ENCODE measurements at places on chromosomes 6 and 20.

DNA sequence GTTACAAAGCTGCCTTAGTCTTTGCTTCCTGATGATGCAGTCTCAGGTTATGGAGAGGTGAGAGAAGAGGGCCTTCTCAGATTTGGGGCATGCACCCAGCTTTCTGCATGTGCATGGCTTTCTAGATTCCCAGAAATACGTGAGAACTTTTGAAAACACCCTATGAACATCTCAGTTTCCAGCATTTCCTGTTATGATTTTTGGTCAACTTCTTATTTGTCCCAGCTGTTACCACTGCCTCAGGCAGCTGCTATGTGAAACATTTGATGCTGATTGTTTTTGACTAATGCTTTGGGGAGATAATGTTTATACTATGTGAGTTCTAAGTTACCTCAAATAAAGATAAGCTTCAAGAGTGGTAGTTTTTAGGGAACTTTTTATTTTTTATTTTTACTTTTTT lies 9.5 kb upstream of the SNAP25 start:
- no peak for DNase-seq

DNA sequence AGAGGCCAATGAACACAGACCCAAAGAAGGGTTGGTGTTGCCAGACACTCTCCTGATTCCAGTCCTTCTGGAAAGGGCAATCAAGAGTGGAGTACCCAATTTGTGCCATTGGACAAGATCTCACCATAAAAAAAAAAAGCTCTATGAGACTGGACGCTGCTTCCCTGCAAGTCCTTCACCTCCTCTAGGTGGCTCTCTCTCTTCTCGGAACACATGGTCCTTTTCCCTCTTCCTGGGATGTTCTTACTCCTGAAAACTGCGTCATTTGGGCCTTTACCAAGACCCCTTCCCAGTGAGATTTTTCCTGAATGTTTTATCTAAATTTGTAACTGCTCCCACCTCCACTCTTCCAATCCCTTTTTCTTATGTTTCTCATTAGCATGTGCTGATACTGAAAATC lies 280.8 kb downstream of the FOXA2 start:
- DNase-seq = peak; percentile 20

GRCh38 chr6:31053873-31054272 lies 43.6 kb downstream of the MUC22 start:
- no peak for DNase-seq

GRCh38 chr6:109491207-109491938 lies 8.4 kb upstream of the ZBTB24 start:
- no peak for DNase-seq

GRCh38 chr6:33683051-33683571 lies 28.4 kb downstream of the UQCC2 start:
- DNase-seq = peak; percentile 41

DNA sequence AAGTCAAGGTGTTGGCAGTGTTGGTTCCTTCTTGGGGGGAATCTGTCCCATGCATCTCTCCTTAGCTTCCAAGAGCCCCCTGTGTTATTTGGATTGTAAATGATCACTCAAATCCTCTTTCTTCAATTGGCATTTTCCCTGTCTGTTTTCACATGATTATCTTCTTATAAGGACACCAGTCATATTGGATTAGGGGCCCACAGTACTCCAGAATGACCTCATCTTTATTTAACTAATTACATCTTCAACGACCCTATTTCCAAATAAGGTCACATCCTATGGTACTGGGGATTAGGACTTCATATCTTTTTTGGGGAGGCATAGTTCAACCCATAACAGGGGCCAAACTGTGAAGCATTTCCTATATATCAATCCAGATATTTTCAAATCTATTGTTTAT lies 57.3 kb downstream of the PTPRA start:
- DNase-seq = no peak

GRCh38 chr6:80148220-80148619 lies 41.7 kb downstream of the BCKDHB start:
- no peak for DNase-seq

GRCh38 chr6:10433322-10433721 lies 18.4 kb upstream of the TFAP2A start:
- no peak for DNase-seq

GRCh38 chr6:108476847-108477430 lies 83.8 kb upstream of the FOXO3 start:
- no peak for DNase-seq

DNA sequence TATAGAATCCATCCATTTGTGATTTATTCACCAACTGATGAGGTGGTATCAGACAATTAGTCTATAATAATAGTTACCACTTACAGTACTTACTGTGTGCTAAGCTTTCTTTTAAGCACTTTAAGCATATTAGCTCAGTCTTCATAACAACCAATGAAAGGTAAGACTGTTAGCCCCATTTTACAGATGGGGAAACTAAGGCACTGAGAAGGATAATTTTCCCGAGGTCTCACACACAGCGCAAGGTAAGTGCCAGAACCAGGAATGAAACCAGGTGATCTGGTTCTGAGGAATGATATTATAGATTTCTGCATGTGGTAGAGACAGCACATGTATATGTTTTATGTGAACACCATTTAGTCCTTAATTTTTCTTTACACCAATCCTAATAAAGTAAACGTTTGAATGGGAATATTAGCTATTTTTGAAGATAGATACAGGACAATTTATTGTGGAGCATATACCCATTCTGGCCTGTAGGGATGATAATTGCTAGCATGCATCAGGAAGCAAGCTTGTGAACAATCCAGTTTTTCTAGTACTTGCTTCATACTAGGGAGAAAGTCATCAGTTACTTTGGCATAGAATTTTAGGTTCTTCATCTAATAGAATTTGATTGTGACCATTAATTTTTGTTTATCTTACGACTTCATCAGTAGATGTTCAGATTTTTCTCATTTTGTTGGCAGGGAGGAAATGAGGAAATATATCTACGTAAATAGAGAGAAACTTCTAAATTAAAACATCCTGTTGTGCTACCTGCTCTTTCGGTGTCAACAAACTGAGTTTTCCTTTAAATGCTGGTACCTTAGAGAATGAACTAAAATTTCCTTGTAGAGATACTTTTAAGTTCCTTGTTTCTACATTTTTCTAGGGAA lies 3.0 kb downstream of the YWHAB start:
- DNase-seq = no peak

GRCh38 chr6:143103916-143104315 lies 43.2 kb downstream of the AIG1 start:
- no peak for DNase-seq

- DNase-seq = peak; percentile 89
These were observed 1.8 kb upstream of the ABT1 start for GRCh38 chr6:26594730-26595632.

DNA sequence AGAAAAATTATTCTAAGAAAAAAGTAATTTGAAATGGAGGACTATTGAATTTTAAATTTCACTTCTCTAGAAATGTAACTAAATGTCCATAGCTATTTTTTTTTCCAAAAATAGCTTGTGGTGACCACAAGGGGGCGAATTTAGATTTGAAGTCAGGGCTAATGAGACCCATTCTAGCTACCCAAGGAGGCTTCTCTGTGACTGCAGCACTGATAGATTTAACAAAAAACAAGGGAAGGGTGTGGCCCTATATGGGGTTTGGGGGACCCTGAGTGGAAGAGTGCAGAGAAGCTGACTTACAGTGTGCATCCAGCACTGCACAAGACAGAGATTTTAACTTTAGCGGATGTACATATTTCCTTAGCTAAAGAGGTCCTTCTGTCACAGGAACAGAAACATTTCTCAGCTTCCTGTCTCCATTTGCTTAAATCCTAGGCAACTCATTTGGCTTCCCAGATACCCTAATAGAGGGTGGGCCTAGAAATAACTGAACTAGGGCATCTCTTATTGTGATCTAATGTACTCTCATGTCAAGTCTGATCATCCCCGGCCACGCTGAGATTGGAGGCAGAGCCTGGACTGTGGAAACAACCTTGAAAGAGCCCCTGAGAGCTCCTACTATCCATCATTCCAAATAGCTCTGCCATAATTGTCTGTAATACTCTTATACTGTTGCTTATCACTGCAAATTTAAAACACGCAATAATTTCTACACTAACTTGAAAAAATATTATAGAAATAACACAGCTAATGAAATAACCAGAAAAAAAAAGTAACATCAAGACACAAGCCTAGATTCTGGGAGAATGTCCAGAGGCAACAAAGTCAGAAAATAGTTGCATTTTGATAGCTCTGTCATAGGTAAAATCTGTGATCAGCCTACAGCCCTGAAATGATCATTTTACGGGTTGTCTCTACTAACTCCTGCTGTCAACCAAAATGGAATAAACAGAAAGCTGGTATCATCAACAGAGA lies 93.6 kb downstream of the SNAP91 start:
- no peak for DNase-seq

DNA sequence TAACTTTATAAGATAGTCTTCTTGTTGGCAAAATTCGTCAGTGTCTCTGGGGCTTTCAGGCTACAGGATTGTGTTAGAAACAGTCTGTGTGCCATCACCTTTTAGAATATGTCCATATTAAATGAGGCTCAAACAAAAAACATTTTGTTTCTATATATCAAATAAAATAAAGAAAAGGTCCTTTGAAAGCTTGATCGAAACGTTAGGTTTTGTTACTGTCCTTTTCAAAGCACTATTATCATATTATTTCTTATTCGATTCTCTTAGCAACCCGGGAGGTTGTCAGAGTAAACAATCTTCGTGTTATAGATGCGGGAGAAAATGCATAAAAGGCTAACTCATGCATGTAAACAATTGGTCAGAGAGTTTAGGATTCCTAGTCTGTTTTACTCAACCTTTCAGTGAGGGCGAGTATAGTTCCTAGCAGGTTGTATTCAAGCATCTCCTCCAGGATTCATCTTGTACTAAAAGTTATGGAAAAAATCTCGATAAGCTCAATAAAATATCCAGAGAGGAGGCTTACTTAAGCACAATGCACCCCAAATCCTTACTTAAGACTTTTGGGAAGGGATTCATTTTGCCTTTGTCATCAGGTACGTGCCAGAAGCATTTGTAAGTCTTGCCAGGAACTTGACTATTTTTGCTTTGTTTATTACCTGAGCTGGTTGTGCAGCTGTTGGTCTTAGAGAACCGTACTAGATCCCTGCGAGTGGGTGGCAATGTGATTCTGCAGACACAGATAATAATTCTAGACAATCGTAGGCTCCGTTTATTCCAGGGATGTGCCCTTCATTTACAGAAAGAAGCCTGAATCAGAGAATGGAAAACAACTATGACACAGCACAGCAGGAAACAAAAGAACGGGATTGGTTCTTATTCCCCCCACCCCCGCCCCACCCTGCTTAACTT lies 159.6 kb upstream of the ZNF217 start:
- DNase-seq = no peak

DNA sequence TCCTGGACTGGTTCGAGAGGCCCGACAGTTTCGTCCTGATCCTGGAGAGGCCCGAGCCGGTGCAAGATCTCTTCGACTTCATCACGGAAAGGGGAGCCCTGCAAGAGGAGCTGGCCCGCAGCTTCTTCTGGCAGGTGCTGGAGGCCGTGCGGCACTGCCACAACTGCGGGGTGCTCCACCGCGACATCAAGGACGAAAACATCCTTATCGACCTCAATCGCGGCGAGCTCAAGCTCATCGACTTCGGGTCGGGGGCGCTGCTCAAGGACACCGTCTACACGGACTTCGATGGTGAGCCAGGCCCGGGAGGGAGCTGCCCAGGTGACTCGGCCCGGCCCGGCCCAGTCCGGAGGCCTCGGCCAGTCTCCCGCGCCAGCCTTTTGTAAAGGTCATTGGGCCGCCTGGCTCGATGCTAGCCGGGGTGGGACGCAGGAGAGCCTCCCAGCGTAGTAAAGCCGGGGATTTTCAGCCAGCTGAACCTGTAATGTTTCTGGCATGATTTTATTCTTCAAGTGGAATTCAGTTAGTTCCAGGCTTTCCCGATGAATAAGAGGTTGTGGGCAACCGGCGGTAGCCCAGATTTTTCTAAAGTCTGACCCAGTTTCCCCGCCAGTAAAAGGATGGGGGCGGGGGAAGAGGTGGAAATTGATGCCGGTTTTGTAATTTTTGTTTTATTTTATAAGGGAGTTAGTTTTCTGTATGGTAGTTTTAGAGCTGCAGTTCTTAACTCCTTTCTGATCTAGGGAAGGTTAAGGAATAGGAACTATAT lies 1.4 kb downstream of the PIM1 start:
- no peak for DNase-seq

DNA sequence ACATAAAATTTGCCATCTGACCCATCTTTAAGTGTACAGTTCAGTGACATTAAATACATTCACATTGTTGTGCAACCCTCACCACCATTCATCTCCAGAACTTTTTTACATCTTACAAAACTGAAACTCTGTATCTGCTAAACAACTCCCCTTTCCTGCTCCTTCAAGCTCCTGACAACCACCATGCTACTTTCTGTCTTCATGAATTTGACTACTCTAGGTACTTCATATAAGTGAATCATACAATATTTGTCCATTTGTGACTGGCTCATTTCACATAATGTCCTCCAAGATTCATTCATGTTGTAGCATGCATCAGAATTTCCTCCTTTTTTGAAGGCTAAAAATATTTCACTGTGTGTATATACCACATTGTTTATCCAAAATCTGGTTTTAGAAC lies 86.9 kb upstream of the SMLR1 start:
- DNase-seq = no peak

DNA sequence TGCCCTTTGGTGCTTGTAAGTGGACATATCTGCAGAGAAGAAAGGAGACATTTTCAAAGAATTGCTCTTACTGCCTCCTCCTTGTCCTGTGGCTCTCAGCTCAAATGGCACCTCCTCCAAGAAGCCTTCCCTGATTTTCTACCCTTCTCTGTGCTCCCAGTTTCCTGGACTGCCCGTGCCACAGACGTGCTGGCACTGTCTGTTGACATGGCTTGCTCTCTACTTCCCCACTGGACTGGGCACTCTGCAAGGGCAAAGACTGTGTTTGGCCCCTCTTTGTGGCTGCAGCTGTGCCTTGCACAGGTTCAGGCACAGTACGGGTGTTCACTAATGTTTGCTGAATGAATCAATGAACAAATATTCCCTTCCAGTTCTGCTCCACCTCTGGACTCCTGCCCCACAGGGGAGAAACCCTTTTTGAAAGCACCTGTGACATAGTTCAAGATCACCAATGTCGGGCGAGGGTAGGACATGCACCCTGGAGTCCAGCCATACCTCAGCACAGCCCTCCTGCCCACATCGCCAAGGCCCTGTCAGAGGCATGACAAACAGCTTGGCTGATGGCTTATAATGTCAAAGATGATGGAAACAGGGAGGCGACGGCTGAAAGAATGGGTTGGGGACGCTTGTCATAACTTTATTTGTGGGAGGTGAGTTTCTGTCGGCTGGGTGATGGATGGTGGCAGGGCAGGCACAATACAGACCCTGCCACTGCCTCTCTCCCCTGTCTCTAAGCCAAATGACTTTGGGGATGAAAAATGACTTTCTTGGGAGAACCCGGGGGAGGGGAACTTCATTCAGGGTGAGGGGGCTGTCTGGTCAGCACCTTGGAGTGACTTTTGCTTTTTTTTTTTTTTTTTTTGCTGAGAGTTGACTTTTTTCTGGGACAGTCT lies 15.6 kb upstream of the CTNNBL1 start:
- no peak for DNase-seq

DNA sequence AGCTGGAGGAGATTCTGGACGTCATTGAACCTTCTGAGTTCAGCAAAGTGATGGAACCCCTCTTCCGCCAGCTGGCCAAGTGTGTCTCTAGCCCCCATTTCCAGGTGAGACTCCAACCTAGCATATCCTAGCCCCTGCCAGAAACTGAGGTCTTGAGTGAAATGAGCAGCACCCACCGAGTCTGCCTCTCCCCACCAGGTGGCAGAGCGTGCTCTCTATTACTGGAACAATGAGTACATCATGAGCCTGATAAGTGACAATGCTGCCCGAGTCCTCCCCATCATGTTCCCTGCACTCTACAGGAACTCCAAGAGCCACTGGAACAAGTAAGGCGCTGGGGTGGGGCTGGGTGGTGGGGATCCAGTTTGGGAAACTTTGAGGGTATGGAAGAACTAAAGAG lies 4.6 kb downstream of the MEA1 start:
- no peak for DNase-seq

GRCh38 chr6:150930841-150931240 lies 65.3 kb downstream of the MTHFD1L start:
- no peak for DNase-seq
